ENCODE measurements at places on chromosomes 7 and 10. TPM values are rescaled to one million over a fixed set of nuclear protein-coding genes. Genes with fewer than 3 reads are reported as not detected.

Gene ANXA11
- 390 TPM for total RNA-seq

DNA sequence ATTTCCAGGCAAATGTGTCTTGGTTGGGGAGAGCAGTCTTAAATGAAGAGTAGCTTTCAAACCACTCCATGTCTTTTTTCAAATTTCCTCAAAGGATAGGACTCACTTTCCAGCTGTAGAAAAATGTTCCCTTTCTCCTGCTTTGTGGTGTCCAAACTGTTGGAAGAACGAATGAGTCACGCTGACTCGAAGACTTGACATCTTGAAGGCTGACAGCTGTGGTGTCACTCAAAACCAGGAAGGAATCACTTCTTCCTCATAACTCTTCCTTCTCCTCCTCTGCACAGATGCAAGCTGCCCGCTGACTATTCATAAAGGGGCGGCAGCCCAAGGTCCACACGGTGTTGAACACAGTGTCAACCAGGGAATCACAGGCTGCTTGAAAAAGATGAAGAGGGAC lies 19.2 kb downstream of the PLA2G12B start:
- no peak for DNase-seq

DNA sequence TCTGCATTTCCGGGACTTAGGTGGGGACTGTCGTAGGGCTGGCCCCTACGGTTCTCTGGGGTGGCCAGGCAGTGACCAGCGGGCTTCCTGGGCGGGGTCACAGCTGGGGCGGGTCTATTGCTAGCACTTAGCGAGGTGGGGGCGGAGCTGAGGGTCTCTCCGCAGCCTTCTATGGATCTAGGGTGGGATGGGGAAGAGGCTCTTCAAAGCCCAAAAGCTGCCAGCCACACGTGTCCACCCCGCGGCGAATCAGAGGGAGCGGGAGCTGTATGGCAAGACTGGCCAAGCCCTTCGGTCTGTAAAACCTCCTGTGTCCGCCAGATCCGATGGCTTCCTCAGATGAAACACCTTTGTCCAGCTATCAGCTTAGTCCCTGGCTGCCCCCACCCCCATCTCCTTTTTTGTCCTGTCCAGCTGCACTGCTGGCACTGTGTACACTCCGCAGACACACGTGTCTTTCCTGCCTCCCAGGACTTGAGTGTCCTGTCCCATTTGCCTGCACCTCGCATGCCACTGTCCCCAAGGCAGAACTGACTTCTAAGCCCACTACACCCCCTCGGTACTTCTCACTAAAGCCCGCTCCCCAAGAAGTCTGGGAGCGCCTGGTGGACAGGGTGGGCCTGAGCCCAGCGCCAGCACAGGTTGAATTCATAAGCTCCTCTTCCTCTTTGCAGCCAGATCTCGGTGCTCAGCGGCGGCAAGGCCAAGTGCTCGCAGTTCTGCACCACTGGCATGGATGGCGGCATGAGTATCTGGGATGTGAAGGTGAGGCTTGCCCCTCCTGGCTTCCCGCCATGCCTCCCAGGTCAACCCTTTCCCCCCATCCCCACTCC lies 14.8 kb downstream of the PDAP1 start:
- DNase-seq = peak; percentile 64

DNA sequence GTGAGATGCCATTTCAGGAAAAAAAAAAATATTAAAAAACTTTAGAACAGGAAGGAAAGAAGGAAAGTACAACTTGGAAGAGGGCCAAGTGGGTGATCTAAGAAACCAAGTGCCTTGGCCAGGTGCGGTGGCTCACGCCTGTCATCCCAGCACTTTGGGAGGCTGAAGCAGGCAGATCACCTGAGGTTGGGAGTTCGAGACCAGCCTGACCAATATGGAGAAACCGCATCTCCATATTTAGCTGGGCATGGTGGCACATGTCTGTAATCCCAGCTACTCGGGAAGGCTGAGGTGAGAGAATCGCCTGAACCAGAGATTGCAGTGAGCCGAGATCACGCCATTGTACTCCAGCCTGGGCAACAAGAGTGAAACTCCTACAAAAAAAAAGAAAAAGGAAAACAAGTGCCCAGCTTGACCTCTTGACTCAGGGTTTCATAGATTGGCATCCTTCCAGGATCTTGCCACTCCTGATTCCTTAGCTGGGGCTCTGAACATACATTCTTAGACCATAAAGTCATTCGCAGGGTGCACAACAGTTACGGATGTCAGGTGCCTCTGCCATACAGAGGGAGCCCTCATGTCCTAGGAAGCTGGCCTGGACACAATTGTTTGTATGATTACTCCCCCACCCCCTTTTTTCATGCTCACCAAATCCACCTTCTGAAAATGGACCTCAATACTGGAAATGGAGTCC lies 2.1 kb upstream of the GUSB start:
- no peak for DNase-seq

DNA sequence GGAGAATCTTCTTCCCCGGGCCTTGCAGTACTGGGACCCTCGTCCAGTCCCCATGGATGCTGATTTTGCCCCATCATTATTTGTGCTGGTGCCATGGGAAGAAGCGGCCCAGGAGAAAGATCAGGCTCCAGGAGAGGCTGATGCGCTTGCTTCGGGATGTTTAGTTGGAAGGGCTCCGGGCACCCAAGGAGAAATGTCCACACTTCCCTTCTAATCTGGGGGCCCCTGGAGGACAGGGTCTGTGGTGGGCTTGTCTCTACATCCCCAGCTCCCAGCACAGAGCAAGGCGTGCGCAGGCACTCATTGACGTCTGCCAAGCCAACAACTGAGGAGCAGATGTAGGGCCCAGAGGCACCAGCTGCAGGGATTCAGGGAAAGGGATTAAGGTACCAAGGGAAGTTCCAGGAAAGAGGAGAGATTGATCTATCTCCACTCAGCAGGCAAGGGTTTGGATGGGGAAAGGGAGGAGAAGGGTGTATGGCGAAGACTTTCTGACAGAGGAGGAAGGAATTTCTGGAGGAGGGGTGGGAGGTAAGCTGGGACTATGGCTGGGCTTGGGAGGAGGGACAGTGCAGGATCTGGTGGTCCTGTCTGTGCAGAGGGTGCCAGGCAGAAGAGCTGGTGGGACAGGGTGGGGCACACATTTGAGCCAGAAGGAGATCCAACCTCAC lies 38.7 kb upstream of the LEP start:
- DNase-seq = no peak

Gene LIPN
- not detected for total RNA-seq

Gene ASB10
- total RNA-seq = 35.4 TPM

Gene PDK4
- total RNA-seq = 325 TPM

DNA sequence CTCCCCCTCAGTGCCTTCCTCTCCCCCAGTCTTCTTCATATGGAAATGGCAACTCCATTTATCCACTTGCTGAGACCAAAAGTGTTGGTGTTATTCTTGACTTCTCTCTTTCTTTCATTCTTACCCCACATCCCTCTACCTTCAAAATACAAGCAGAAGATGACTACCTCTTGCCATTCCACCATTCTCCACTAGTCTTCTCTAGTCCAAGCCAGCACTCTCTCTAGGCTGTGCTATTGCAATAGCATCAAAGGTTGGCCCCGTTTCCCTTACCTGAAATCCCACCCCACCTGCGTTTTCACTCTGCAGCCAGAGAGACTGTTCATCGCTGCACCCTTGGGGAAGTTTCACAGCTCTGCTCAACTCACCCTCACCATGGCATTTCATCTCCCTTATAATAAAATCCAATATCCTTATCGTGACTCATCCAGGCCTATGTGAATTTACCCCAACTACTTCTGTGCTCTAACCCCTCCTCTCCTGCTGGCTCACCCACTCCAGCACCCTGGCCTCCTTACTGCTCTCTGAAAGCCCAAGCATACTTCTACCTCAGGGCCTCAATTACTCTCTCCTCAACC lies 109.1 kb downstream of the LSM5 start:
- DNase-seq = no peak

- DNase-seq = no peak
These were observed 378.0 kb upstream of the AKR1E2 start for GRCh38 chr10:4448030-4448429.

Gene LIPM
- total RNA-seq = not detected
